ENCODE measurements at places on chromosomes 7 and 10. TPM values are rescaled to one million over a fixed set of nuclear protein-coding genes. Genes with fewer than 3 reads are reported as not detected.

TMEM168 gene
- 31.8 TPM for total RNA-seq

FASTK gene
- 55.4 TPM for total RNA-seq

EN2 gene
- not detected for total RNA-seq

ITGB8 gene
- total RNA-seq, result 0.02 TPM

DNA sequence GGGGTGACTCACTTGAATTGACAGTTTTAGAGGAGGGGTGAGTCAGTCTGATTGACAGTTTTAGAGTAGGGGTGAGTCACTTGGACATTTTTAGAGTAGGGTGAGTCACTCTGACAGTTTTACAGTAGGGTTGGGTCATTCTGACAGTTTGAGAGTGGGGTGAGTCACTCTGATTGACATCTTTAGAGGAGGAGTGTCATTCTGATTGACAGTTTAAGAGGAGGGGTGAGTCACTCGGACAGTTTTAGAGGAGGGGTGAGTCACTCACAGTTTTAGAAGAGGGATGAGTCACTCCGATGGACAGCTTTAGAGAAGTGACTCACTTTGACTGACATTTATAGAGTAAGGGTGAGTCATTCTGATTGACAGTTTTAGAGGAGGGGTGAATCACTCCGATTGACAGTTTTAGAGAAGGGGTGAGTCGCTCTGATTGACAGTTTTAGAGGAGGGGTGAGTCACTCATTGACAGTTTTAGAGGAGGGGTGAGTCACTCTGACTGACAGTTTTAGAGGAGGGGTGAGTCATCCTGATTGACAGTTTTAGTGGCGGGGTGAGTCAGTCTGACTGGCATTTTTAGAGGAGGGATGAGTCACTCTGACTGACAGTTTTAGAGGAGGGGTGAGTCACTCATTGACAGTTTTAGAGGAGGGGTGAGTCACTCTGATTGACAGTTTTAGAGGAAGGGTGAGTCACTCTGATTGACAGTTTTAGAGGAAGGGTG lies 595.9 kb downstream of the DNAJB6 start:
- DNase-seq, result peak; percentile 29
- H3K36me3 ChIP-seq, result peaks cover 16% of the 10 kb centered on the region
- no peaks in the 10 kb centered on the region for H3K27me3 ChIP-seq

DNA sequence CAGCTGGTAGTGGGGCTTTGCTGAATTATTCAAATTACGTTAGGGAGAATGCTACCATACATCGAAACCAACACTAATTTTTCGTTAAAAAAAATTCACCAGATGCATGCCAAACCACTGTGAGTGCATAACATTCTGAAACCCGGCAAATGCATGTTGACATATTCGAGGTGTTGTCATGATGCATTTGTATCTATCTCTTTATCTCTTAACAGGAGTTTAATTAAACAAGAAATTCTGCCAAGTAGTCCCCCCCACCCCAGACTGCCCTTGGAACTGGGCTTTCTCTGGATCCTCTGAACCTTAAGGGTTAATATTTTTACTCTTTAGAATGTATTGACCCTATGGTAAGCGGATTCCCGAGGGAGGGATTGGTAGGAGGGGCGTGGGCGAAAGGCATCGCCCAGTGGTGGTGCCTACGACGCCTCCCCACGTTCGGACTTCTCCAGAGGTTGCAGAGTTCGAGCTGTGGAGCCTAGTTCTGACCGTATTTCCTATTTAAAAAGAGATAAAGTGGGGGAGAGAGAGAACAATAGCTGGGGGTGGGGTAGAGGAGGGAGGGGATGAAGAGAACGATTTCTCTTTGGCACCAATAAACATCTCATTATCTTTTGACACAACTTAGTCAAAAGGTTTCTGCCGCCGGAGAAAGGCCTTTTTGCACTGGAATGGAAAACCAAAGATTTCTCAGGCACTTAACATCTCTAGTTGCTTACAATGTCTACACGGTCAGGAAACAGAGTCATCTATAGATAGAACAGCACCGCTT lies 7.2 kb downstream of the DLX6 start:
- H3K4me3 ChIP-seq, result no peak overlapping the region
- H3K27ac ChIP-seq, result no peak overlapping the region
- DNase-seq, result no peak
- H3K36me3 ChIP-seq, result peaks cover 5% of the 10 kb centered on the region

- no peaks in the 10 kb centered on the region for H3K27me3 ChIP-seq
- H3K36me3 ChIP-seq, result no peaks in the 10 kb centered on the region
- no peak overlapping the region for H3K27ac ChIP-seq
- no peak for DNase-seq
- no peak overlapping the region for H3K4me3 ChIP-seq
Measured at GRCh38 chr7:18962031-18962430, 155.4 kb downstream of the TWIST1 start.

GRCh38 chr10:19041171-19041570 lies 7.4 kb upstream of the MALRD1 start:
- no peaks in the 10 kb centered on the region for H3K4me1 ChIP-seq

GRCh38 chr10:324593-324992 lies 189.3 kb downstream of the ZMYND11 start:
- no peak overlapping the region for H3K27ac ChIP-seq
- no peaks in the 10 kb centered on the region for H3K27me3 ChIP-seq
- DNase-seq, result no peak

DNA sequence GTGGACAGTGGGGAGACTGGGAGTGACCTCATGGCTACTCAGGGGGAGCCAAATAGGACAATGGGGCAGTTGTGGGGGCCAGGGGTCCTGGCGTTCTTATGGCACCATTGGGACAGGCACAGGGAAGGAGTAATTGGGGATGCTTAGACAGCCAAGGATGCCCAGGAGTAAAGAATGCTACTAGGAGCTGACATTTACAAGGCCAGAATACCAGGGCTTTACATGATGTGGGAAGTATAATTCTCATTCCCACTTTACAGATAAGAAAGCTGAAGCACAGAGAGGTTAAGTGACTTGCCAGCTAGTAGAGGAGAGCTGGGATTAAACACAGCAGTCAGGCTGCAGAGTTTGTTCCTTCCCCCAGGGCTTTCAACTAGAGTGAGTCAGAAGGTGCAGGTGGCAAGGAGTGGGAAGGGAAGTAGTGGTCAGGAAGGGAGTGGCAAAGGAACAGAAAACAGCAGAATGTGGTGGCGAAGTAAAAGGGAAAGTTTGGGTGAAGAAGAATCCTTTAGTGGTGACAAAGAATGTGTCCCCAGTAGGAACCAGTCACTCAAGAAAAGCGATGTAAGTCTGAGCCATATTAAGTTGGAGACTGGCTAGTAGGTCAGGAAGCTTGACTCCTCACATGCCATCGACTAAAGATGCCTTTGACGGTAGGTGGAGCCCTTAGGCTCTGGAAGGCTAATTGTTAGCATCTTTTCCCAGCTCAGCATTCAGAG lies 32.8 kb downstream of the CPVL start:
- no peaks in the 10 kb centered on the region for H3K36me3 ChIP-seq
- no peak for DNase-seq
- H3K4me3 ChIP-seq, result no peak overlapping the region
- H3K27me3 ChIP-seq, result peaks cover 35% of the 10 kb centered on the region

- no peak for DNase-seq
- no peaks in the 10 kb centered on the region for H3K36me3 ChIP-seq
- peaks cover 7% of the 10 kb centered on the region for H3K27me3 ChIP-seq
- no peak overlapping the region for H3K27ac ChIP-seq
Measured at GRCh38 chr7:73727952-73728351, 8.5 kb upstream of the STX1A start.

DNA sequence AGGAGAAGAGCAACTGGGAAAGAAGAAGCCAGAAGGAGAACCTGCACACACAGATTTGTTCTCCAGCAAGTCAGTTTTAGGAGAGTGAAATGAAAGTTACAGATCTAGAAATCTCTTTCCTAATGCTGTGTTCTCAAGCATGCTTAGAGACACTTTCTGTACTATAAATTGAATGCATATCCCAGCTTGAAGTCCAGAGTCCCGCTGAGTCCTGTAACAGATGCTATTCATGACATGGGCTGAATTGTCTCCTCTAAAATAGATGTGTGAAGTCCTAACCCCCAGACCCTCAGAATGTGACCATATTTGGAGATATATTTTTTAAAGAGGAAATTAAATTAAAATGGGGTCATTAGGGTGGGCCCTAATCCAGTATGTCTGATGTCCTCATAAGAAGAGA lies 46.9 kb upstream of the GJD4 start:
- H3K4me3 ChIP-seq, result no peak overlapping the region
- H3K4me1 ChIP-seq, result no peaks in the 10 kb centered on the region
- no peaks in the 10 kb centered on the region for H3K36me3 ChIP-seq

- peak; percentile 33 for DNase-seq
- no peak overlapping the region for H3K27ac ChIP-seq
- H3K4me1 ChIP-seq, result no peaks in the 10 kb centered on the region
- peaks cover 7% of the 10 kb centered on the region for H3K27me3 ChIP-seq
- no peak overlapping the region for H3K4me3 ChIP-seq
Measured at GRCh38 chr10:51422311-51423120, 276.9 kb downstream of the CSTF2T start.

All from activated T-cell treated with anti-CD3 and anti-CD28 coated beads, Interleukin-2, amount 50 U/mL, for 72 hours (primary cell).